LNCaP clone FGC (cell line): ENCODE measurements at places on chromosomes 3 and 15.

- DNase-seq: no peak
These were observed 8.3 kb upstream of the SLC12A8 start for GRCh38 chr3:125220727-125221429.

DNA sequence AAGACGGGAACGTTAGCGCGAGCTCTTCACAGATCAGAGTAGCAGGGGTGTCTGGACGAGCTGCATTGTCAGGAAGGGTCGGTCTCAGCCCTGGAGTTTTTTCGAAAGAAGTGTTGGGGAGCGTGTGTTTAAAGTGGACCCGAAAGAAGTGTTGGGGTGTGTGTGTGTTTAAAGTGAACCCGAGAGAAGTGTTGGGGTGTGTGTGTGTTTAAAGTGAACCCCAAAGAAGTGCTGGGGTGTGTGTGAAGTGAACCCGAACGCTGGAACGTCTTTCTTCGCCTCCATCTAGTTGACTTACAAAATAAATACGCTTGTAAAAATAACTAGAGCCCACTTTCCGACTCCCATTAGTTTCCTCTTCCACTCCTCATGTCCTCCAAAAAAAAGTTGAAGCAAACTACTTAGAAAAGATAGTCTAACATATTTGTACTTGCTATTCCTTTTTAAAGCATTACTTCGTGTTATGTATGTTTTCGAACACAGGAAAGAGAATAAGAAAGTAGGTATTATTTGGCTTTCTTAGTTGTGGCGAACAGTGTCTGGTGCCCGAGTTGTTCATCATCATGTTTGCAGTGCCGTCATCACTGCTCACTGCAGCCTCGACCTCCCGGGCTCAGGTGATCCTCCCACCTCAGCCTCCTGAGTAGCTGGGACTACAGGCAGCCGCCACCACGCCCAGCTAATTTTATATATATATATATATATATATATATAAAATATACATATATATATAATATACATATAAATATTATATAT, 1.0 kb downstream of the LRCH3 start:
- no peak for DNase-seq

GRCh38 chr3:15633766-15634598, 32.4 kb downstream of the BTD start:
- peak; percentile 88 for DNase-seq

- no peak for DNase-seq
These were observed 10.9 kb downstream of the PLCD1 start for GRCh38 chr3:38018296-38019266.

GRCh38 chr15:57735891-57736290, 29.4 kb downstream of the POLR2M start:
- DNase-seq: no peak

DNA sequence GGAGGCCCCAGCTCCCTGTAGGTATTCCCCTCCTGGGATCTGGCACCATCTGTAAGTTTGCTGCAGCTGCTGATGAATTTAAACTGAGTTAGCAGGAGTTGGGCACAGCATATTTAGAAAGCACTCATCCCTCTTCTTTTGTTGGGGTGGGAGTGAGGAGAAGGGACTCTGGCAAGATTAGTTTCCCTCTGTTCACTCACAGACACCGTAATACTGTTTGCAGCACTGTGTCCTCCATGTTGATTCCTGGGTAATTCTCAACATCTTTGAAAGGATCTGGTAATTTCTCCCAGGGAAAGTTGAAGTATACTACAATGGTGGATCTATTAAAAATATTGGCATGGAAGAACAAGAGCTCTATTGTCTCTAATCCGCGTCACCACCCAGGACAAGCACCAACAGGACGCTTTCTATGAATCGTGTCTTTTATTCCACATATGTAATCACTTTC, 173.3 kb downstream of the RBMS3 start:
- DNase-seq: no peak

DNA sequence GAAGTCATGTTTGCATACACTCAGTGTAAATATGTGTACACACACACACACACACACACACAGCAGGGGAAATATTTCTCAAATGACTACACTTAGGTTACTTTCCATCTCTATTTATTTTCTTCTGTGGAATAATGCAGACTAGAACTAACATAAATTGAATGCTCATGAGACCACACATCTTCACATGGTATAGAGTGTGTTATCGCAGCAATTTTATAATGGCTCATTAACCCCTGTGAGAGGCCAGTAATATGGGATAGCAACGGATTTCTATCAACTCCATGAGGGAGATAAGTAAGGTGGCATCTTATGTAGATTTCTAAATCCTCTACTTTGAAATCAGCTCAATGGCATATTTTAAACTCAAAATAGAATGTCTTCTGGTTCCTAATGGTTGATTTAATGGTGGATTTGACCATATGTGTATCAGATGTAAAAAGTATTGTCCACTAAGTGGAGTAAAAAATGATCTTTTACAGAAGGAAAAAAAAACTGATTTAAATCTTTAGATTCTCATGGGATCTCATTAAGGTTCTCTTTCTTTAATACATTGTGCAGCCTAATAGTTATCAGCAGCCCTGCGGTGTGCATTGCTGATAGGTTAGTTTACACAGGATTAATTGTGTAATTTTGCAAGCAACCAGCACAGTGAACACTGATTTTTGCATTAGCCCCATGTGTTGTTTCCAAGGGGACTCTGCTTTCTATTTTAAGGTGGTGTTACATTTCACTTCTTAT, 32.0 kb downstream of the CHL1 start:
- DNase-seq: no peak

GRCh38 chr3:12893852-12894251, 52.5 kb upstream of the RPL32 start:
- DNase-seq: no peak

GRCh38 chr3:24389108-24390090, 105.3 kb downstream of the THRB start:
- DNase-seq: no peak

DNA sequence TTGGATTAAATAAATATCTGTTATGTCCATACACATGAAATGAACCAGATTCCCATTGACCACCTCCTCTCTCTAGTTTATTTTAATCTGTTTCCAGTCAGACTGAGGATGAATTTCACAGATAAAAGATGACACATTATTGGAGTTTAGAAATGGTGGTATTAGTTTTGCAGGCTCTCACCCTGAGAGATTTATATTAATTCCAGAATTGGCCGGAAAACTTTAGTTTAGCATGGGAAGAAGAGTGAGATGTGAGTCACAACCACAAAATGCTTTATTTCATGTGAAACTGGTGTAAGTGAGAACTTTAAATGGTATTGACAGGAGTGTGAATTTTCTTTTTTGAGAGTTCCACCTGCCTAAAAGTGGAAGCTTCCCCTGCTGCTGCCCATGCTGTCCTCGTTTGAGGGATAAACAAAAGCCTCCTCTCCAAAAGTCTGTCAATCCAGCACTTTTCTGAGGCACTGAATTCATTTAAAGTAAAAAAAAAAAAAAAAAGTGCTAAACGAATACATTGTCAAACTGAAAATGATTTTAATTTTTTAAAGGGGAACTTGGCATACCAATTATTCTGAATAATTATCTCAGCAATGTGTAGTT, 65.1 kb upstream of the EPHA3 start:
- no peak for DNase-seq

DNA sequence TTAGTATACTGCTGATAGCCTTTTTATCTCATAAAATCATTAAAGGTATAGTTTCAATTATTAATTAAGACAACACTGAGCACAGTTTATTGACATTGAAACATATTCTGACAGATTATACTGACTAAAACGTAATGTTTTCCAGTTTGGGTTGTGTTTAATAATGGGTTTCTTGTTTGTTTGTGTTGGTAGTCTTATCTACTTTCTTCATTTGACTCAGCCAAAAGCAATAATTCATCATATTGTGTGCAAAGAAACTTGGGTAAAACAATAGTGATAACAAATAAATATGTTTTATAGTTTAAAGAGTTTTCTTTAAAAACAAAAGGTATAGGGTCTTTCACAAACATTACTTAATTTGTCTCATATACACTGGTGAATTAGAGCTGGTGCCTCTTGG, 629.2 kb upstream of the AGTR1 start:
- DNase-seq: no peak

DNA sequence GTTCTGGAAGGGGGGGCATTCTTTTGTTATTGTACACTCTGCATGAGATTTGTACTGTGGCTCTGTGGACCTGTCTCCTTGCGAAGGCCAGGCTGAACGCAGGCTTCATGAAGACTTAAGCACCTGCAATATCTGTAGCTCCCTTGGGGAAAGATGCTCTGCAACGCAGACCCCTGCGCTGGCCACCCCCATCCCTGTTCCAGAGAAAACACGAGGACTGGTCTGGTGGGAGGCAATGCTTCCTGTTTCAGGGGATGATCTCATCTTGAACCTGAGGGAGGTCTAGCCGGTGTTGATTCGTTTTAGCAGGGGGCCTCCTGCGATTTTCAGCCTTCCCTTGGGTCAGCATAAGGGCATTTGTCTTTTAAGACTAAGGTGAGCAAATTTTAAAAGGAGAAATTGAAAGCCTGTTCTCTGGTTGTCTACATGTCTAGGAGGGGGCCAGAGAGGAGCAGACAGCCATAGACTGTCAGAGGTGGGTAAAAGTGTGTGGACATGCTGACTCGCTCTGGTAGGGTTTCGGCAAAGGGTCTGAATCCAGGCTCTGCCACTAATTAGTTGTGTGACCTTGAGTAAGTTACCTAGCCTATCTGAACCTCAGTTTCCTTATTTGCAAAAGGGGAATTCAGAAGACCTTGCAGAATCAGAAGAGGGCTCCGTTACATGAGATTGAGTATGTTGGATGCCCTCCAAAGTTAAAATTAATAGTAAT, 80.9 kb upstream of the RASGRF1 start:
- no peak for DNase-seq

DNA sequence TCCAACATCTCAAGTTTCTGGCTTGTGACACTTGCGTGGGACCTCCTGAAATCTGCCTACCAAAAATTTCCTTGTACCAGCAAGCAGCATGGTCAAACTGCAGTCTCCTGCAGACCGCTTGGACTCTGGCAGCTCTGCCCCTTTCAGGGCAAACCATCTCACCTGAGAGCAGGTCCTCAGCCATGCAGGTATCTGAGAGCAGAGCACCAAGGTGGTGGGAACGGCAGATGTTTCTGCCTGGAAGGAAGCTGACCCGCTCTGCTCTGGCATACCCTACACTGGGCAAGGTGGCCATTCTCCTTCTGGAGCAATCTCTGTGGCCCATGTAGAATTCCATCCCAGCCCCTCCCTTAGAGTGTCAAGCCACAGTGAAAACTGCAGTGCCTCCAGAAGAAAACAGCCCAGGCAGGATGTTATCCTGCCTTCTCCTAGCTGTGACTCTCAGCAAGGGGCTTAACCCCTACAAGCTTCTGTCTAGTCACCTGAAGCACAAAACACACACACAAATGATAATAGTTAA, 21.6 kb downstream of the MESD start:
- no peak for DNase-seq

DNA sequence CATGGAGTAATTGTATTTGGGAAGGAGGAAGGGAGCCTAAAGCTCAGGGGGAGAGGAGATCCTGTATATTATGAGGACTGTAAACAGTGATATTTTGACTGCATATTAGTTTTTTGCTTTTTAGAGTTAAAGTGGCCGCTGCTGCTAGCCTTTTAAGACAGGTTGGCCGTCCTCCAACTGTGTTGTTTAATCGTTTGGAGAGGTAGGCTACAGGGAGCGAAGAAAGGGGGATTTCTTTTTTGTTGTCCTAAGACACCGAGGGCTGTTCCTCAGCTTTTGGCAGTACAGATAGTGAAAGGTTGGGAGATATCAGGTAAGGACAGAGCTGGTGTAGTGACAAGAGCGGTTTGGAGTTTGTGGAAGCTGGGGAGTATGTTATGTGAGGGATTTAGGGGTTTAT, 38.2 kb upstream of the RNF7 start:
- no peak for DNase-seq

- no peak for DNase-seq
These were observed 835.4 kb upstream of the NR2F2 start for GRCh38 chr15:95494971-95495541.

DNA sequence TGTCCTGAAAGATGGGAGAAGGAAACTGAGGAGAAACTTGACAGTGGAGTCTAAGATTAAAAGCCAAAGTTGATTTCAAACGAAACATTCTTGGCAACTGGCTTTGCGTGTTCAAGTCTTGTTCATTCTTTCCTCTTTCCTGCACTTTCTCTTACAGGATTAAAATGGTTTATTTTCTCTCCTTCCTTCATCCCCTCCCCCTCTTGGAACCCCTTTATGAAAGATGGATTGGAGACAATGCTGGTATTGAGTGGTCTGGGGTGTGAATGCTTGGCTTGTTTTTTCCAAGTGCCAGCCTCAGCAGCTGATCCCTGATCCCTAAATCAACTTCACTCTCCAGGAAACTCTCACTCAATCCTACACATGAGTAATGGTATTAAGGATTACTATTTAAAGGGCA, 703 bp upstream of the LSAMP start:
- DNase-seq: no peak

DNA sequence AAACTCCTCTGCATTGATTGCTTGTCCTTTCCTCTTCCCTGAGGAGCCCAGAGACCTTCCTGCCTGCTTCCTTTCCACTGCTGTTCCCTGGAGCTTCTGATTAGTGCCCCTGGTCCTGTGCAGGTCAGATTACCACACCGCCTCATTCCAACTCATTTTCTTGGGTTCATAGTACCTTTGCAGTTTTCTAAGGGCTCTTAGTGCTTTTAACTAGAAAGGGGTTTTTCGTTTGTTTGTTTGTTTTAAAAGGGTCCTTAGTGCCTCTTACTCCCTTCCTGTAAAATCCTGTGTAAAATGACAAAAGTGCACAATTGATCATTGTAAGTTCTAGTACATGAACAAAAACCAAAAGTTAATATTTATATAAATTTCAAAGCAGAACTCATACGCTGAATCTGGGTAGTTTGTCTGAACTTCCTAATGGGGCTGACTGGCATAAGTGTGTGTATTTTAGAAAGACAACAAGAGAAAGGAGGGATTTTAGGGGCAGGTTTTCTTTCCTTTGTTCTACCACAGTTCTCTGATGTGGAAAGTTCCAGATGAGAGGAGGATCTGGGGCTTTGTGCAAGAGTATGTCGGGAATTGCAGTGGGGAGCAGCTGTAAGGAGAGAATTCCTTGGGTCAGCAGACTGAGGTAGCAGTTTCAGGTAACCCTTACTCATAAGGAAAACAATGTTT, 30.6 kb downstream of the SNRK start:
- DNase-seq: no peak

DNA sequence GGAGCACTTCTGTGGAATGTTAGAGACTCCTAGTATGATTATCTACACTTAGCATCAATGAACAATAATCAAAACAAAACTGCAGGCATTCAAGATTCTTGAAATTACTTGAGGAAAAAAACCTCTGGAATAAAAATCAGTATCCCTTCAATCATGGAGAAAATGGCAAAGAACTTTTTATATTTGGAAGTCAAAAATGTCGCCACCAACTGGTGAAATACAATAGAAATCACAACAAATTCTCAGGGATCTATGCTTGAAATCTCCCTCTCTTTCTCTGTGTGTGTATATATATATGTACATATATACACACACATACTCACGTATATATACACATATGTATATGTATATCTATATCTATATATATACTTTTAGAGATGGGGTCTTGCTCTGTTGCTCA, 378.9 kb upstream of the ALCAM start:
- DNase-seq: no peak

DNA sequence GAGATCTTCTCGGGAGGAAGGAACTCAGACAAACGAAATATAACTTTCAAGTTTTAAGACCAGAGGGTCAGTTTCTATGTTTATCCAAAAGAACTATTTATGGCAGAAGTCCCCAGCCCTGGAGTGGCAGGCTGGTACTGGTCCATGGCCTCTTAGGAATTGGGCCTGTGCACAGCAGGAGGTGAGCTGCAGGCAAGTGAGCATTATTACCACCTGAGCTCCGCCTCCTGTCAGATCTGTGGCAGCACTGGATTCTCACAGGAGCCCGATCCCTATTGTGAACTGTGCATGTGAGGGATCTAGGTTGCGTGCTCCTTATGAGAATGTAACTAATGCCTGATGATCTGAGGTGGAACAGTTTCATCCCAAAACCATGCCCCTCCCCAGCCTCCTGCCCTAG, 14.3 kb upstream of the HPS3 start:
- no peak for DNase-seq
